ENCODE measurements at places on chromosomes 3 and 15.

GRCh38 chr15:84914909-84915605, 30.6 kb downstream of the SLC28A1 start:
- no peak for DNase-seq

DNA sequence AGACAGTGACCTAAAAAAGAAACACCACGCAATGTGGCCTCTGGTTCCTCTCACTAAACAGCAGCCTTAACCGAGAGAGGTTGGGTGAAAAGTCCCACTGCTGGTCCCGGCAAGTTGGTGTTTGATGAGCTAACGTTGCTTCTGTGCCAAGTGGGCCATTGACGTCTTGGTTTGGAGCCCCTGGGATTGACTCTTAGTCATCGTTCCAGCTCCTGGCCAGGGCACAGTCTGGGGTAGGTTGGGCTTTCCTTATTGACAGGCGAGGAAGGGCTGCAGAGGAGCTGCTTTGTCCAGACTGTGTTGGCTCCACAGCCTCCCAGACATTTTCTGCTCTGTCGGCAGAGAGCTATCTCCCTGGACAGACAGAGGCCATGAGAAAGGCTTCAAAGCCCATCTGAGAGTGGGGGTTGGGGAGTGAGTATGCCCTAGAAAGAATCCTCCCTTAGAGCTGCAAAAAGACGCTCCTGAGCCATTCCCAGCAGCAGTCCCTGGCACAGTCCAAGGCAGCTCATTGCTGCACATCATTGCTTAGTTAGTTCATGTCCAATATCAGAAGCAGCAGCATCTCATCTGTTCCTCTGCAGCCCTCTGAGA, 28.6 kb upstream of the C3orf80 start:
- DNase-seq, result no peak

GRCh38 chr3:13111173-13111872, 38.1 kb upstream of the IQSEC1 start:
- no peak for DNase-seq

GRCh38 chr15:69032031-69032430, 17.5 kb downstream of the NOX5 start:
- no peak for DNase-seq

GRCh38 chr15:70382009-70382749, 284.5 kb upstream of the TLE3 start:
- no peak for DNase-seq

DNA sequence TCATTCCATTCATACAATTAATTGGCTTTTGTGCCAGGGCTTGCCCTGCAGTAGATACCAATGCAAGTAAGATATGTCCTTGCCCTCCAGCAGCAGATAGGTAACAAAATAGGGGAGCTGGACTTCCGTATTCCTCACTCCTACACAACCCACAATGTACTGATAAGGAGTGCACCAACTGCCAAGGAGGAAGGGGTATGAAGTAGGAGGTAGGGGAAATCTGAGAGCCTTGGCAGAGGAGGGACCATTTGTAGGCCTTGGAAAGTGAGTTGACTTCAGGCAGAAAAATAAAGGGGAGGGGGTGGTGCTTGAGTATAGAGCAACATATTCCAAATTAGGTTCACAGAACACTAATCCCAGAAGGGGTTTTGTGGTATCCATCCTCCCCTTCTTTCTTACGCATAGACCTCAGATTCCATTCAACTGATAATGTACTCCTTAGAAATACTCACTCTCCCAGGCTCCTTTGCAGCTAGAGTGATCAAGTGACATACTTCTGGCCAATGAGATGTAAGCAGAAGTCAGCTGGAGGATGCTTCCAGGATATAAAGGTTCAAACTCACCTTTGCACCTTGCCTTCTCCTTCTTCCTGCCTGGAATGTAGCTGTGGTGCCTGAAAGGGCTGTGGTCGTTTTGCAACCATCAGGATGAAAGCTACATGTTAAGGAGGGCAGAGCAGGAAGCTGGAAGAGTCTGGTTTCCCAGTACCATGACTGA, 127.1 kb upstream of the SMAD3 start:
- DNase-seq, result no peak

DNA sequence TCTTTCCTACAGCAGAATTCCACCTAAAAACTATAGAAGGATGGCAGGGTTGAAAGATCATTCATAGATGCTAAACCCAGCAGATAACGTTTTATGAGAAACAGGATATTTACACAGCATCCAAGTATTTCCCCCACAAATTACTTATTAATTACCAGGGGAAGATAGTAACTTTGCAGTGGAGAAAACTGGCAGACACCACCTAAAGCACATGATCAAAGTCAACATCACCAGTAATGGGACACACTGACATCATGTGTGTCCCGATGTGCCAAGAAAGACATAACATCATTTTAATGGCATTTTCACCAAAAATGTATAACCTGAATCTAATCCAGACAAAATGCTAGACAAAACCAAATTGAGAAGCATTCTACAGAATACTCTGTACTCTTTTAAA, 220.4 kb upstream of the THBS1 start:
- DNase-seq, result no peak

- DNase-seq, result no peak
Measured at GRCh38 chr15:70892912-70893560, 410 bp downstream of the LRRC49 start.

DNA sequence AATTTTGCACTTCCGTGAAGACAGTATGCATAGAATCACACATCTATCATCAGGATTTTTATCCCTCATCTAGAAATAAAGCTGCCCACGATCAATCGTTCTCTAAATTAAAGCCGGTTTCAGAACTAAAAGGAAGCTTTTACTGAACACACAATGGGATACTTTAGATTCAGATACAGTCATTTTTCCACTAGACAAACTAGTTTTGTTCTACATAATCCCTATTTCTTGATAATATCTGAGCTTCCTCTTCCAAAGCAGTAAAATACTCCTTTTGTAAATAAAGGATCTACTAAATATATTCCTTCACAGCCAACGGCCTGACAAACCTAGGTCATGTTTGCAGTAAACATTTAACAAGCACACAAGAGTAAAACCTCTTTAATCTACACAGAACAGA, 2.0 kb upstream of the GANC start:
- no peak for DNase-seq

DNA sequence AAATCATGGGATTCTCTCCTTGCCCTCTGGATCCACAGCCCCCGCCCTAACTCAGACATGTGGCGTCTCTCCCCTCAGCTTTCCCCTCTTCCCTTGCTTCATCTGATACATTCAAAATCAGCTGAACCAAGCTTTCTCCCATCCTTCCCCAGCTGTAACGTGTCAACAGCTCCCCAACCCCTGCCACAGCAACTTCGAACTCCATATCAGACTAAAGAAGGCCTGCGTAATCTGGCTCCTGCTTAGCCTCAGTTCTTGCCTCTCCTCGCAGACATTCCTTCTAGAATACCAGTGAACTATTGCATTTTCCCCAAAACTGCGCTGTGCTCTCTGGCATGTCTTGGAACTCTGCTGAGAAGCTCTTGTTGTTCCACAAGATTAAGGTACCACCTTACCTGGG, 18.3 kb downstream of the B4GALT4 start:
- no peak for DNase-seq

Measured in naive thymus-derived CD4-positive, alpha-beta T cell (primary cell).